Left renal cortex interstitium (tissue), 4 donors: ENCODE measurements at places on chromosomes 1 and 21. TPM values are rescaled to one million over a fixed set of nuclear protein-coding genes. Genes with fewer than 3 reads are reported as not detected.

The PADI1 gene
- not detected for polyA plus RNA-seq

The DHRS3 gene
- 82.5 TPM for polyA plus RNA-seq

The IL20 gene
- polyA plus RNA-seq = not detected

The KLF17 gene
- not detected for polyA plus RNA-seq

The TMIGD3 gene
- polyA plus RNA-seq = 1.6 TPM

DNA sequence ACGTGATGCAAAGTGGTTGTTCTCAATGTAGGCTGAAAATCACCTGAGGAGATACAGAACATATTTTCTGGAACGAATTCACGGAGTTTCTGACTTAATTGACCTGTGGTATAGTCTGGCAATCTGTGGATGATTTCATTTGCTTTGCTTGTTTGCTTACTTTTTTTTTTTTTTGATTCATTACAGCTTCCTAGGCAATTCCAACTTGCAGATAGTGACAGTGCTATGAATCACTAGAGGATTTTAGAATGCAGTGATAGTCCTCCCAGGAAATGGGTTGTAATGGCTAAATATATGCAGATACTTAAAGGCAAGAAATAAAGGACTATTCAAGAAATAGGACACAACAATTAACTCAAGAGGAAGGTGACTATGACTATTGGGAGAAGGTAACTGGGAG, 1378.1 kb upstream of the PRMT6 start:
- DNase-seq = no peak

GRCh38 chr1:67599085-67599484, 85.9 kb upstream of the GADD45A start:
- no peak for DNase-seq

- DNase-seq = no peak
Observed at GRCh38 chr21:38936240-38936639, 130.5 kb downstream of the ETS2 start.

DNA sequence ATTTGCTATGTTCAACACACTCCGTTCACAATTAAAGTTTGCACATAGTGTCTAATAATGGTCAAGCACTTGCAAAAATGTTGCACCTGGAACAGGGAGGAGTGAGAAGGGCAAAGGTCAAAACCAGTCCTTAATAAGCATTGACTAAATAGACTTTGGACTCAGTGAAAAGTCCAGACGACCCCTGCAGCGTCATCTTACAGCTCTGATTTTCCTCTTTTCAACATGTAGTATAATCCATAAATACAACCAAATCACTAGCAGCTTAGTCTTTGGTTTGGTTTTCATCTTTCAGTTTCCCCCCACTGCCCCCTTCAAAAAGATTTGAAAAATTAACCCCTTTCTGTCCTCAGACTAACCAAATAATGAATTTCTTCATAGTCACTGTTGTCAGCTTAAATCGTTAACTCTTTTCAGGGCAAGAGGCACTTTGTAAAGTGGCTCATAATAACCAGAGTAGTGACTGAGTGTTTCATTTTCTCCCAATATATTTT, 290.3 kb downstream of the PTPRC start:
- DNase-seq = no peak
